ENCODE measurements at places on chromosomes 4 and X.
A peak's percentile ranks its signal among the peaks of the same experiment; 100 is the strongest.

GRCh38 chr4:115678425-115678941 lies 565.1 kb upstream of the NDST4 start:
- DNase-seq = peak; percentile 28

DNA sequence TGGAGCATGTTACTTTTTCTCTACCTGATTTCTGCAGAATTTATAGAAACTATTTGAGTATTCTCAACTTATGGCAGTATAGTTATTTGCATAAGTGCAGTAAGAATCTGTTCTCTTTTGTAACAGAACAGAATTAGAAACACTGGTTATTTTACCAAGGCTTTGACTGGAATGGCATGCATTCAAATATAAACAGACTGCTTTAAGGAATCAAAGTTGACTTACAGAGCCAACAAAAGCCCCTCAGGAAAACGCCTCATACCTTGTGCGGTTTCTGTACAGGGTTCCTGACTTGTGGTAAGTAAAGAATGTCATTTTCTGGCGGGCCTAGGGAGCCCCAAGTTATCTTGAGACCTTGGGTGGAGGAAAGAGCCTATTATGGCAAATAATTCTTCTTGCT lies 97.1 kb downstream of the GPR143 start:
- no peak for DNase-seq

DNA sequence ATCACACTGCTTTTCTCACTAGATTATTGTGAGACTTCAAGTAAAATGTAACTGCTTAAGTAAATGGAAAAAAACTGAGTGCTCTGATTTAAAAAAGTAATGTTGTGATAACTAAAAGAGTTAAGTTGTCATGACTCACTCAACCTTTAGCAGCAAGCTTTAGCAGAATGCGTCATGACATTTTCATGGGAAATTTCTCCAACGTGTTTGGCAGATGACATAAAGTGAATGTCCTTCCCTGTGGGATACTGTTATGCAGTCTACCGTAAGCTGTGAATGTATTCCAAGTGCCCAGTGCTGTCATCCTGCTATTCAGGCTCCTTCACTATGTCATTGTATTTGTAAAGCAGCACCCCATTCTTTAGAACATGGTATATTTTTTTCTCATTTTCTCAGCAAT lies 136.2 kb downstream of the CPXCR1 start:
- no peak for DNase-seq

- DNase-seq = no peak
These were observed 4.1 kb downstream of the ABCB7 start for GRCh38 chrX:75151827-75152592.

- no peak for DNase-seq
These were observed 99.2 kb upstream of the KCNIP4 start for GRCh38 chr4:22047793-22048192.
